ENCODE measurements at places on chromosomes 3 and 15. TPM values are rescaled to one million over a fixed set of nuclear protein-coding genes. Genes with fewer than 3 reads are reported as not detected.

Gene SPTBN5
- 1.3 TPM for total RNA-seq

Gene CDC25A
- total RNA-seq: 0.65 TPM

Gene CHRNA7
- 1.3 TPM for total RNA-seq

Gene NSUN3
- 12.1 TPM for total RNA-seq

Gene LRRN1
- 1.7 TPM for total RNA-seq

Gene DUOX1
- total RNA-seq: 4.4 TPM

GRCh38 chr3:154464440-154465190, 34.6 kb upstream of the GPR149 start:
- DNase-seq: no peak

DNA sequence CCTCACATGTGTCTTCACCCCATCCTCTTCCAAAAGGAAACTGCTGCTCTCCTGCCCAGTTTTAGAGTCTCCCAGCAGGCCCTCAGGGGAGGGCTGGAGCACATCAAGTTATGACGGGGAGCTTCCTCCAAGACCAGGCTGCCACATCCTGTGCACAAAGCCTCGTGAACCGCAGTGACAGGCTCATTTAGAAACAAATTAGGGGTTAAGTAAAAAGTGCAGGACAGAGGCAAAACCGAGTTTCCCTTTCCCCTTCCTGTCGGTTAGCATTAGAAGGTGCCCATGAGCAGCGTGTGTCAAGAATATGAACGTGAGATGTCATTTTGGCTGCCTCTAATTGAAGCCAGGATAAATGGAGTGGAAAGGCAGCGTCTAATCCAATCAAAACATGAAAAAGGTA, 199.7 kb downstream of the ARRDC4 start:
- DNase-seq: peak; percentile 72

DNA sequence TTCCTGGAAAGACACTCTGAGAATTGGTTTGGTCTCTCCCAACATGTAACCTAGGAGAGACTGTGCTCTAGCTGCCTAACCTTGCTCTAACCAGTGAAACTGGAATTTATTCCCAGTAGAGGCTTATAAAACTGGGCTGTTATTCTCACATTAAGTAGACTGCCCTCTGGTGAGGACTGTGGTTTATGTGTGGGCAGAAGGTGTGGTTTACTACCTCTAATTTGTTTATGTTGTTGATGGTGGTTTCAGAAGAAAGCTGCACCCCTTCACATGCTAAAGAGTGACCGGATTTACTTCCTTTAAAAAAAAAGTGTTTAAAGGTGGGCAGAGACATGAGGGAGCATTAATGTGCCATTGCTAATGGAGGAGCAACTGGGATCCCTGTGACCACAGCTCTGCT, 273.2 kb downstream of the MECOM start:
- DNase-seq: no peak

DNA sequence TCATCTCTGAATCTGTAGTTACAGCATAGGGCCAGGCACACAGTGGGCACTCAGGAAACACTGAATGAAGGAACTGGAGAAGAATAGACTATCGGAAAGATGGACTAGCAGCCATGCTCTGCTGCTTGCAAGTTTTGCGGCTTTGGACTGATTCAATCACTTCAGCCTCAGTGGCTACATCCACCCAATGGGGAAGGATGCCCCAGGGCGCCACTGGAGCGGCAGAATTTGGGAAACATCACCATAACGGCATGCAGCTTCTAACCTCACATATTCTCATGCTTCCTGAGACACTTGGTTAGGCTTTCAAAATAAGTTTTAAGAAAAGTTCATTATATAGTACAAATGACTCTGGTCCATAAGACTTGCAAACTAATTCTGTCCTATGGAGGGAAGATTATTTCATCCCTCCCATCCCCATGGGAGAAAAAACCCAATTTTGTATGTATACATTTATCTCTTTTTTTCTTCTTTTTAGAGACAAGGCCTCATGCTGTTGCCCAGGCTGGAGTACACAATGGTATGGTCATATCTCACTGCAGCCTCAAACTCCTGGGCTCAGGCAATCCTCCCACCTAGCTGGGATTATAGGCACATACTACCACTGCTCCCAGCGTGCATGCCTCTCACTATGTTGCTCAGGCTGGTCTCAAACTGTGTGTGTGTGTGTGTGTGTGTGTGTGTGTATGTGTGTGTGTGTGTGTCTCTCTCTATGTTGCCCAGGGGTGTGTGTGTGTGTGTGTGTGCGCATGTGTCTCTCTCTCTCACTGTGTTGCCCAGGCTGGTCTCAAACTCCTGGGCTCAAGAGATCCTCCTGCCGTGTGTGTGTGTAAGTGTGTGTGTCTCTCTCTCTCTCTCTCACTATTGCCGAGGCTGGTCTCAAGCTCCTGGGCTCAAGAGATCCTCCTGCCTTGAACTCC, 4.1 kb upstream of the FANCD2 start:
- no peak for DNase-seq

DNA sequence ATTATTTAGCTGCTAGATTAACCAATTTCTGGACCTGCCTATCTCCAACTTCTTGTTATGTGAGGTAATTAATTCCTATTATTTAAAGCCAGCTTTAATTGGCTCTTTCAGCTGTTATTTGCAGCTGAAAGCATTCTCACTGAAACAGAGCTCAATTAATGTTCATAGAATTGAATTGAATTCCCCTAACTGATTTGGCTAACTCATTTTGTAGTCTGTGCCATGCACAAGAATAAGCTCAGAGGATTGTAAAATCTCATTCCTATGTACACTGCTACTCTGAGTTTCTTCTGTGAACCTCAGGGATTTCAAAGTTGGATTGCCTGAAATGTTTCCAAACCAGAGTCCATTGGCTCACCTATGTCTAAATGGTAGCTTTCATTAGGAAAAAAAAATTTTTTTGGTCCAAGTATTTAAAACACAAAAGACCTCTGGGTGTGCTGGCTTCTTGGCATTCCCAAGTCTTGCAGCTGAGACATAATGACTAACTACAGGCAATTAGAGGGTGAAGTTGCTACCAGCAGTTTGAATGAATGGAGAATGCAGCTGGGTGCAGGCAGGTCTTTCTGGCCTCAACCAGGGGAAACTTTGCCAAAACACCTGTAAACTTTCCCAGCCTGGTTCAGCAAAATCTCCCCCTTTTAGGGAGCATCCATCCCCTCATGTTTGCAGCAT, 134.3 kb downstream of the EDEM1 start:
- DNase-seq: no peak

- no peak for DNase-seq
These were observed 9.9 kb downstream of the RARB start for GRCh38 chr3:25437953-25438352.

- peak; percentile 40 for DNase-seq
These were observed 4.2 kb downstream of the AMOTL2 start for GRCh38 chr3:134369861-134370596.

- no peak for DNase-seq
These were observed 404.1 kb downstream of the EPHB1 start for GRCh38 chr3:135199137-135199536.

DNA sequence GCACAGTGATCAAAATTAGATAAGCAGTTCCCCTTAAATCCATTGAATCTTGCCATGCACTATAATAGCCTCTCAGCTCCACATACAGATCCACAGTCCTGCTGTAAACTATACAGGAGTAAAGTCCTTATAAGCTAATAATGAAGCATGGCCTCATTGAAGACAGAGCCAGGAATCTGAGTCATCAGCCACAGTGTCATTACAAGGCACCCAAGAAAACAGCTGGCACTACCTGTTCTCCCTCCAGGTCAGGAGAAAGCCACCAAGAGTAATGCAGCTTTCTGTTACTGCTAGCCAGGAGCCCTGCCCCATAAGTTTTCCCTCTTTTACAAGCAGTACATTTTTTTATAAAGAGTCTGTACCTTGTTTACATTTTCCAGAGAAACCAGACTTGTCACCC, 27.3 kb downstream of the WDR49 start:
- DNase-seq: no peak

DNA sequence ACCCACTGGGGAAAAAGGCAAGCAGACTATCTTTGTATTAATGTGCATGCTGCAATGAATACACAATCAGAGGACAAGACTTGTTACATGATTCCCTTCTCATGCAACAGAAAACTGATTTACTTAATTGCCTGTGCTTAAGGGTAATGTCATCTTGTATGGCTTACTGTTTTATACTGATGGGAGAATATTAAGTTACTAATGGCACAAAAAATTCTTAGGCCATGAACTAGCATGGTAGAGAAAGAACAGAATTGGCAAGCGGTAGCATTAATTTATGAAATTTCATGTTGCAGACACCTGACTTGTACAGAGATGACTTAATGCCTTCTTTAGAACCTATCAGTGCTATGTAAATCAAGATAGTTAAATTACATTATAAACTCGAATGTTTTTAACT, 282.3 kb downstream of the CNTN3 start:
- DNase-seq: no peak

GRCh38 chr3:59796456-59796855, 746.6 kb upstream of the CFAP20DC start:
- no peak for DNase-seq
